ENCODE measurements at places on chromosomes 13 and 19.

GRCh38 chr13:44259045-44260027 is 114.3 kb upstream of the SERP2 start:
- no peak for DNase-seq

- no peak for DNase-seq
These were observed 94.2 kb upstream of the WASF3 start for GRCh38 chr13:26463296-26463695.

GRCh38 chr19:41133260-41133659 is 19.0 kb downstream of the CYP2F1 start:
- DNase-seq, result no peak

DNA sequence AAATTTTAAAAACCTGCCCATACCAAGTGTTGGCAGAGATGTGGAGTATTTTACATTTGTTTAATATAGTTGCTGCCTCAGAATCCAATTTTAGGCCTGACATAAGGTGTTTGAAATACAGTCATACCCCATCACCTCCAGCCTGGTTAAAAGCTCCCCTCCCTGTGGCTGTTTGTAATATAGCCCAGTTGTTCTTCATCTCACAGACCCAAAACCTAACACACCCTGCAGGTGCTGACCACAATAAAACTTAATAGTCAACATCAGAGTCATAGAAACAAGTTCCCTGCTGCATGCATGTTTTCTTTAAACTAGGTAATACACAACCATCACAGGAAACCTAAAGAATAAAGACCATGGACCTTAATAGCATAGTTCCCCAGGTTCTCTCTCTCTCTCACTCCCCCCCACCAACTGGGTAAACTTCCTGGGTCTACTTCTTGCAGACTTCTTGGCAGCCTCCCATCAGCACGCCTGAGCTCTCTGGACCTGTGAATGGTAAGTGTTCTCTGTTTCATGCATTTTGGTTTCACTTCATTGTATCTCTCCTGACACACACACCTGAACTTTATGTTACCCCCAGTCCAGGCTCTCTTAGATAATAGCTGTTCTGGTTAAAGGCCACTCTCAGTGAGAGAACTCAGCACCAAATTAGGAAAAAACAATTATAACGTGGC is 1369.9 kb downstream of the EFNB2 start:
- no peak for DNase-seq

DNA sequence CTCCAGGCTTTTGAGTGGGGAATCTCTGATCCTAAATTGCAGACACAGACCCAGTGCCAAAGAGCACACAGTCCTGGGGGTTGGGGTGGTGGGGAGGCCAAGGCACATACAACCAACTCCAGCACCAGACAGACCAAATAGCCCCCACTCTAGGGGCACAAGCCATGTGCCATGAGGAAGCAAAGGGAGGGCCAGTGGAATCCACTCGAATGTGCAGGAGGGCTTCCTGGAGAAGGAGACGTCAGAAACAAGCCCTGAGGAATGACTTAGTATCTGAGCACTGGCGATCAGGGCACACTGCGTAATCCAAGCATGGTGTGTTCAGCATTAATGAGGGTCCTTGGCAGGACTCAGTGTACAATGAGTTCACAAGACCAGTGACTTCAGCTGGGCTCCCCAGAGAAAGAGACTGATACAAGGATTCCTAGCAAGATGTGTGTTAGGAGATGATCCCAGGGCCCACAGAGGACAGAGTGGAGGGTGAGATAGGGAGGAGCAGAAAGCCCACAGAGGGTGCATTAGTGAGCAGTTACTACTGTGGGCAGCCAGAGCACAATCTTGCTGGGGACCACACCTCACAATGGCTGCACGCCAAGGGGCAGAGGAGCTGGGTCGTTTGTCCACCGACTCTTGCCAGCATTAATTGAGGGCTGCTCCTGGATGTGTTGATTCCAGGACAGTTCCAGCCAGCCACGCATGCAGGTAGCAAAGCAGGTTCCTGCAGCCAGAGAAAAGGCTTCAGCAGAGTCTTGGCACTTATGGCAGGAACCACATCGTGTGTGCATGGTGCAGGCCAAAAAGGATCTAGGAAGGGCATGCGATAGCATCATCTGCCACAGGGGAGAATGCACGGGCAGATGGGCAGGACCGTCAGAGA is 152.6 kb upstream of the VSTM2B start:
- no peak for DNase-seq

- no peak for DNase-seq
These were observed 2.3 kb downstream of the SOX1 start for GRCh38 chr13:112069061-112069844.

DNA sequence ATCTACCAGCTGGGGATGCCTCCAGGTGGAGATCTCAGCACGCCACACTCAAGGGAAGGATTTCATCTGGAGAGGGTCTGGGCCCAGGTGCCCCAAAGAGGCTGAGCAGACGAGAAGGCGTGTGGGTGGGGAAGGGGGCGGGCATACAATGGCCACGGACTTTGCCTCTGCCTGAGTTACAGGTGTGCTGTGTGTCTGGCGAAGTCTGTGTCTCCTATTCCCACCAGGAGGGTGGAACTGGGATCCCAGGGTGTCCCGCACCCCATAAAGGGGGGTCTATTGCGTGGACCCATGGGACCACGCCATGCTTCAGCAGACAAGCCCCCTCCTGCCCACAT is 3.6 kb downstream of the TLE2 start:
- DNase-seq, result no peak

DNA sequence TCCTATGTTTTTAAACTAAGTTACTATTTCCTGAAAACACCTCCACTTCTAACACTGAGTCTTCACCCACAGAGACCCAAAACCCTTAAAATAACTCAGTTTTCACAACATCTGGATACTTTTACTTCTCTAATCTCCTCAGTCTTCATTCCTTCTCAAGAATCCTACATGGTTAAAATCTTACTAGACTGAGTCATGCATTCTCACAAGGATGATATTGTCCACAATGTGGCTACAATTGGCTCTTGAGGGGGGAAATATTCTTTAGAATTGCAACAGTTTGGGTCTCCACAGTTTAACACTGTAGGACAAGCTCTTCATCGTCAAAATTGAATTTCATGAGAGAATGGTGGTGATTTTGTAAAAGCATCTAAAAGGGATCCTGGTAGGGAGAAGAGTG is 397.1 kb downstream of the SLITRK5 start:
- no peak for DNase-seq

All from right renal cortex interstitium (tissue), 3 donors.